Hematopoietic multipotent progenitor cell treated with erythropoietin and hydrocortisone succinate and interleukin-3 and kit ligand, for 4 days (in vitro differentiated cells): ENCODE measurements at places on chromosomes 12 and 14.

DNA sequence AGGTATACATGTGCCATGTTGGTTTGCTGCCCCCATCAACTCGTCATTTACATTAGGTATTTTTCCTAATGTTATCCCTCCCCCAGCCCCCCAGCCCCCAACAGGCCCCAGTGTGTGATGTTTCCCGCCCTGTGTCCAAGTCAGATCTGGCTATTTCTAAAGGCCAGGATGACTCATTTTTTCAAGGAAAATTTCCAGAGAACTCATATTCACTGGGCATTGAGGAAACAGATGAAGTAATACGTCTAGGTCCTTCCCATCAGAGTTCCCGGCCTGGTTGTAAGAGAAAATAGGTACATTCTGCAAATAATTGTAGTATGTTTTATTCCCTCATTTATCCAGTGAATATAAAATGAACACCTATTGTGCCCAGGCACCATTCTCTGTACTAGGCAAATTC, 345.2 kb downstream of the BCL11B start:
- no peak for DNase-seq

DNA sequence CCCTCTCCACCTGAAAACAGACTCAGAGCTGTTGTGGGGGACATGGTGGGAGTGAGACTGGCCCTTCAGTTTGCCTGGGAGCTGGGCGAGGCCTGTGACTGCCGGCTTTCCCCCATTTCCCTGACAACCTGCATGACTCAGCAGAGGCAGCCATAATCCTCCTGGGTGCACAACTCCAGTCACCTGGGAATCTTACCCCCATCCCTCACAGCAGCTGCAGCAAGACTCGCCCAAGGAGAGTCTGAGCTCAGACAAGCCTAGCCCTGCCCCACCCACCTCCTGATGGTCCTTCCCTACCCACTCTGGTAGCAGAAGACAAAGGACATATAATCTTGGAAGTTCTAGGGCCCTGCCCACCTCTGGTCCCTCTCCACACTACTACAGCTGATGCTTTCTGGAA, 207.3 kb upstream of the ARID2 start:
- no peak for DNase-seq

- DNase-seq = no peak
Observed at GRCh38 chr14:92552066-92552465, 38.5 kb downstream of the RIN3 start.

- no peak for DNase-seq
Observed at GRCh38 chr12:91561958-91562325, 379.3 kb upstream of the DCN start.

GRCh38 chr12:68772714-68773113, 26.7 kb downstream of the SLC35E3 start:
- no peak for DNase-seq

DNA sequence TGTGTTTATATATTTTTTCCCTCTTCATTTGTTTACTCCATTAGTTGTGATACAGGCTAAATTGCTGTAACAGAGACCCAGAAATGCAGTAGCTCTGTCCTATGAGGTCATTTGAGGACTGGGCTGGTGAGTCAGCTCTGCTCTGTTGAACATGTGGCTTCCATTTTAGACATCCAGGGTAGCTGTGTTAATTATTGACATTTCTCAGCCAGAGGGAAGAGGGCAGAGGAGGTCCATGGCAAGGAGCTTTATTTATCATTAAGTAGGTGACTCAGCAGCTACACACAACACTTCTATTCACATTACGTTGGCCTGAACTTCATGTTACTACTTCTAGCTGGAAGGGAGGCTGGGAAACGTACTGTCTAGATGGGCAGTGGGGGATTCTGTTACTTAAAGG, 85.4 kb downstream of the PTCSC3 start:
- DNase-seq = no peak

DNA sequence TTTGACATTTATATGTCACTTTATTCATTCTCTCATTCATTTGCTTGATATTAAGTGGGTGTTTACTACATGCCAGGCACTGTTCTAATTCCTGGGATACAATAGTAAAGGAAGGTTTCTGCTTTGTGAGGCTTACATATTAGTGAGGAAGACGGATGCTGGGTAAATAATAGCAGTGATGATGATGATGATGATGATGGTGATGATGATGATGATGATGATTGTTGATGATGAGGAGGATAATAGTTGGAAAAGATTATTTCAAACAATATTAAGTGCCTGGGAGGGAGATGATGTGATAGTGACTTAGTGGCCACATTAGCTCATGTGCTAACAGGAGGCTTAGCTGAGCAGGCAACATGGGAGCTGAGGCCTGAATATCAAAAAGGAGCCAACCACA, 19.3 kb upstream of the TMEM233 start:
- no peak for DNase-seq

DNA sequence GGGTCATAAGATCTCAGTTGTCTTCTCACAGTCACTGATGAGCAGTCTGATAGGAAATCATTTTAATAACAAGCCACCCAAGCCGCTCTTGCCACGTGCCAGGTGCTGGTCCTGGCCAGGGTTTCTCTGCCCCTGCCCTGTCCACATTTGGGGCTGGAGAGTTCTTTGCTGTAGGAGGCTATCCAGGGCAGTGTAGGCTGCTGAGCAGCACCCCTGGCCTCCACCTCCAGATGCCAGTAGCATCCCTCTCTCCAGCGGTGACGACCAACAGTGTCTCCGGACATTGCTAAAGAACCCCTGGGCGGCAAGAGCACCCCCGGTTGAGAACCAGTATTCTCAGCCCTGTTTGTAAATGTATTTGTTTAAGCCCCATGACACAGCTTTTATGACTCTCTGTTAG, 243.7 kb downstream of the GLT1D1 start:
- no peak for DNase-seq

DNA sequence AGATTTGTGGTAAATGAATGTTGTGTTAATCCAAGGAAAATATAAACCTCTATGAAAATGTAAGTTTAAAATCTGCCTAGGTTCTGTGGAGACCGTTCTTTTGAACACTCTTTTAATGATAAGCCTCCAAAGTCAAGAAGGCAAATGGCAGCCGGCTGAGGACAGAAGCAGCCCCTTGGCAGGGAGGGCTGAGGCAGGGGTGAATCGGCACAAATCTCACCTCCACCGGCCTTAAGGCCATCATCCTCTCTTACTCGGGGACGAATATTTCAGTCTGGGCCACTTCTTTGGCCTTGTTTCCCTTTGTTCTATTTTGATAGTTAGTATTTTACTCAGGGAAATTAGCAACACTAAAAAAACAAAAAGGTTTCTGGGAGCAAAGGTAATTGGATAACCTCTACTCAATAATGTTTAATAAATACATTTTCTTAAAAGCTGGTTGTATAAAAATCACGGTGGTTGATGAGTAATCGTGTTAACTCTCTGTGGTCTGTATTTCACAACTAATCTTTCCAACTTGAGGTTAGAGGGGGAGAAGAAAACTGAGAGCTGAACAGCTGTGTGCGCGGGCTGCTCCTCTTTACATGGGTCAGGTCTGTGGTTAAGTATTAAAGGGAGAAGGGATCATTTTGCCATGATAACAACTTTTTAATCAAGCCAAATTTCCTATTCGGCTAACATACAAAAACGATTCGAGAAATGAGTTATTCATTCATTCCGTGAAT, 18.6 kb downstream of the LGMN start:
- peak; percentile 83 for DNase-seq

DNA sequence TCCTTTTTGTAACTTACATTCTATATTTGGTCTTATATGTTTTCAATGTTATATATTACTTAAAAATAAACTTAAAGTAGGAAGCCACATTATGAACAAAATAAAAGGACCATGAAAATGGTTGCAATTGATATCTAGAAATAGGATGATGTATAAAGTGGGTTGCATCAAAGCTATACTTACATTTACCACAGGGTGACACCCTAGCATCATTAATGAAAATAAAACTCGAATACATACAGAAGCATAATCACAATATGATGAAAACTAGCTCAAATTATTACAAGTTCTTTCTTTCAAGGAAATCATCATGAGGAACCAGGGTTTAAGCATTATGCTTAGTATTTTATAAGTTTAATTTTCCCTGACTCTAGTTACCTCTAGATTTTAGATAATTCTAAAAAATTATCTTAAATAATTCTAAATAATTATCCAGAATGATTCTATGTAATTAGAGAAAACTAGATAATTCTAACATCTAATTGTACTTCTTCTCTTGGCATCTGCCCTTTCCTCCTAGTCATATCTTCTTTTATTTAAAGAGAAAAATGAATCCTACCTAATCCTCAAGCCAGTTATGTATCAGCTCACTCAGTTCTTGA, 31.2 kb downstream of the TAS2R7 start:
- peak; percentile 75 for DNase-seq

DNA sequence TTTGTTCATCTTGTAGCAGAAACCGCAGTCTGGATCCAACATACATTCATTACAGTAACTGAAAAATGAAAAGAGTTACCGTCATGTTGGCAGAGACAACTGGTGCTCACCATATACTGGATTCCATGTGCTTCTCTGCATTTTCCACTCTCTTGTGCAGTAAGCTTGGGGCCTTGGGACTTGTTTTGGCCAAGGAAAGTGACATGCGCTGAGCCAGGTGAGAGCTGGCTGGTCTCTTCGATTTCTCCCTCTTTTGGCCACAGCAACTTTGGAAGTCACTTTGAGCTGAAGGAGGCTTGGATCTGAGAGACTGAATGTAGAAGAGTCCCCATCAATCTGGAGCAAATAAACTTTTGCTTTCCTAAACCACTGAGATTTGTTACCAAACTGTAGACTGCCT, 210.6 kb upstream of the ABCD2 start:
- DNase-seq = no peak

DNA sequence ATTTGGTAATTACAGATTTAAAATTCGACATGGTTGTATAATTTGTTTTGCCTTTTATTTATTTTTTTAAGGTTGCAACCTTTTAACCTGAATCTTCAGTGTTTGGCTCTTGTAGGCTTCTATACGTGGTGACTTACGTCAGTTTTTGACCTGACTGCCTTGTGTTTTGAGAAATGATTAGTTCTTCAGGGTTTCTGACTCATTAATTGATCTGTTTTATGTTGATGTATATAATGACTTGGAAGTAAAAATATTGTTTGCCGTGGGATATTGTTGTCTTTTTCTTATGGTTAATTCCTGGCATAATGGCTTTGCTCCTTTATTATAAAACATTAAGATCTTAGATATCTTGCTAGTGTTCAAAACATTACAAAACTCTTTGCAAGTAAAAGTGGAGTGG, 2.5 kb downstream of the RASSF8 start:
- DNase-seq = no peak

DNA sequence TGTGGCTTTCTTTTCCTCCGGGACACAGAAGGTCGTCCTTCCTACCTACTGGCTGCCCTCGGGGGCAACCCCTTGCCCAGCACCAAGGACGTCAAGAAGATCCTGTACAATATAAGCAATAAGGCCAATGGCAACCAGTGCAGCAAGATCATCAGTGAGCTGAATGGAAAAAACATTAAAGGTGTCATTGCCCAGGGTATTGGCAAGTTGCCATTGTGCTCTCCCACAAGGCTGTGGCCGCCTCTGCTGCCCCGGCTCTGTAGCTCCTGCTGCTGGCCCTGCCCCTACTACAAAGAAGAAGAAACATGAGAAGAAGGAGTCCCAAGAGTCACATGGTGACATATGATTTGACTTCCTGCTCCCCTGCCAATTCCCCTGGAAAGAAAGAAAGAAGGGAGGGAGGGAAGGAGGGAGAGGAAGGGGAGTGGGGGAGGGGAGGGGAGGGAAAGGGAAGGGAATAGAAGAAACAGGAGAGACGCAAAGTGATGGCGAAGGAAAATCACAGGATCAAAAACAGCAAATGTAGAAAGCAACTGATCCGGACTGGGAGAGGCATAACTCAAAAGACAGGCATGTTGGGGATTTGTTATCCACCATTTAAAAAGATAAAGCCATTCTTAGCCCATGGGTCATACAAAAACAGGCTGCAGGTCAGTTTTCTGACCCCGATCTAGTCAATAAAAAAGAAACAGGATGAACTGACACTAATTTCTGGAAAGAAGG, 61.3 kb upstream of the RESF1 start:
- peak; percentile 49 for DNase-seq

GRCh38 chr12:120376009-120376408, 7.0 kb upstream of the MSI1 start:
- DNase-seq = no peak
